ENCODE measurements at places on chromosomes 3 and 15. TPM values are rescaled to one million over a fixed set of nuclear protein-coding genes. Genes with fewer than 3 reads are reported as not detected.

The PPARG gene
- 0.49 TPM for polyA plus RNA-seq

The SLC22A13 gene
- polyA plus RNA-seq: not detected

The FGF12 gene
- polyA plus RNA-seq: 0.10 TPM

The KNG1 gene
- polyA plus RNA-seq: not detected

The CSTA gene
- polyA plus RNA-seq: 545 TPM

The TGM4 gene
- polyA plus RNA-seq: 0.83 TPM

The SOX2 gene
- 0.09 TPM for polyA plus RNA-seq

The LRTM1 gene
- not detected for polyA plus RNA-seq

- DNase-seq: no peak
Measured at GRCh38 chr15:63203451-63204090, 14.2 kb downstream of the RAB8B start.

DNA sequence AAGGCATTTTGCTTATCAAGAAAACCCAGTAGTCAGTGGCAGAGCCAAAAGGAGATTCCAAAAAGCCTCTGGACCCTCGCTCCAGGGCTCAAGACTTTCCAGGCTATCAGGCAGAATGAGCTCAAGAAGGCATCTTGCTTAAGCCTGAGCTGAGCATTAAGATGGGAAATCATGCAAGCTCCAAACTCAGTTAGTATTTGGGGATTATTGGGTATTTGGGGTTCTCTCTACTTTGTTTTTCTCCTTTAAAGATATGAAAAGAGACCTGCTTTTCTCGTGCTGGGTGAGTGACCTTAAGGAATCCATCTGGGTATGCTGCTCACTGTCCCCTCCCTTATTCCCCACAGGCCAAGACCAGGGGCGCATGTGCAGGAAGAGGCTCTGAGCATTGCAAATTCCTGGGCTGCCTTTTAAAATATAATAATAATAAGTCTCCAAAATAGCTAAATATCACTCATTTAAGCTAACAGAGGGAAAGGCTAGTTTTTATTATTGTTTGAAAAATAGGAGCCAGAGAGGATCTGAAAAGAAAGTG, 75.4 kb upstream of the HACD2 start:
- no peak for DNase-seq

GRCh38 chr3:189166321-189166720, 5.5 kb upstream of the TPRG1 start:
- no peak for DNase-seq

GRCh38 chr3:52838561-52839267, 3.9 kb upstream of the MUSTN1 start:
- no peak for DNase-seq

- DNase-seq: no peak
Measured at GRCh38 chr3:61347981-61348380, 96.7 kb upstream of the FHIT start.

GRCh38 chr15:63135281-63135680, 13.6 kb downstream of the LACTB start:
- no peak for DNase-seq

- DNase-seq: peak; percentile 45
Measured at GRCh38 chr3:99686955-99687612, 48.7 kb downstream of the COL8A1 start.

DNA sequence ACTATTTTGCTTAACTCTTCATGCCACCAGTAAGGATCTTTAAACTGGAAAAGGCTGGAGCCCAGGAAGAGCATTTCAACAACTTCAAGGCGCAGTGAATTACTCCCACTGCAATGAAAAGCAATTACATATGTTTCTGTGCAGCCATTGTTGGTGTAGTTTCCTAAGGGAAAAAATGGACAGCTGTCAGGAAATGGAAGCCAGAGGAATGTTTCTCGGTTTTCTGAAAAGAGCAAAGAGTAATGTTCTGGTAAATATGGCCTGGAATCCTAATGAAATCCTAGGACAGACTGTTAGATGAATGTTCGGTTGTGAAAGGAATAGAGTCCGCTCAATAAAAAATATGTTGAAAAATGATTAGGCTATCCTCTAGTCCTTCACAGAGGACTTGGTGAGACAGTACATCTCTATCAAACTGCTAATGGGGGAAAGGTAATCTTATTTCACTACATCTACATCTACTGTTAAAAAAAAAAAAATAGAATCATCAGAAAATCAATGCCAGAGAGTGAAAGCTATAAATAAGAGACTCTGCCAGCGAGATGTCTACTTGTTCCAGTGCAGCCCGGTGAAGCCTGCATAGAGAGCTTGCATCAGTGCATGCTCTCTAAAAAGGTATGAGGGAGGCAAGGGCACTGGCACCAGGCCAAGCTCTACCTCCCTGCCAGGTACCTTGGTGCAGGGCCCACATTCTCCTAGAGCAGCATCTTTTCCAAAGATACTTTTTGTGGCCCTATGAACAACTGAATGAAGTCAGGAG, 68.2 kb upstream of the TJP1 start:
- DNase-seq: no peak

GRCh38 chr3:136772709-136773108, 20.5 kb upstream of the STAG1 start:
- DNase-seq: peak; percentile 49

GRCh38 chr3:10683106-10683505, 132.9 kb upstream of the SLC6A11 start:
- no peak for DNase-seq

DNA sequence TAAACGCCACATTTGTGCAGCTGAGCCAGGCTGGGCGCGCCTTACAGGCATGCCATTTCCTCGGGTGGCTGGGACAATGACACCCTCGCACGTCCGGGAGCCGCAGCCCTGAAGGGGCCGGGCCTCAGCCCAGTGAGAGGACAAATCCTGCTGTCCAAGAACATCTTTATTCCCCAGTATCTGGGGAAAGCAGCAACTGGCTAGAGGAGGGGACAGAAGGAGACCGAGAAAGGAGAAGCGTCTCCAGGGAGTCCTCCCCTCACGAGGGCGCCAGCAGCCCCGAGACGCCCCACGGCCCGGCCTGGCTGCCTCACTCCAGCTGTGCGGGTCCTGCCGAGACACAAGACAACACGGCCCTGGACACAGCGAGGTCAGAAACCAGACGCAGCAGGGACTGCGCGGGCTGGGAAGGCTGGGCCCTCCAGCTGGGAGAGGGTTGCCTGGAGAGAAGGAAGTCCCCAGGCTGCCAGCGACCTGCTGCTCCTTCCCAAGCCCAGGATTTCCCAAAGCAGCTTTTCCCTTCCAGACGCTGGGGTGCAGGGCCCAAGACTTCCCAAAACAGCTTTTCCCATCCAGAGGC, 130.2 kb downstream of the CHSY1 start:
- DNase-seq: no peak

- DNase-seq: no peak
Measured at GRCh38 chr3:29949940-29950616, 656.3 kb upstream of the TGFBR2 start.

DNA sequence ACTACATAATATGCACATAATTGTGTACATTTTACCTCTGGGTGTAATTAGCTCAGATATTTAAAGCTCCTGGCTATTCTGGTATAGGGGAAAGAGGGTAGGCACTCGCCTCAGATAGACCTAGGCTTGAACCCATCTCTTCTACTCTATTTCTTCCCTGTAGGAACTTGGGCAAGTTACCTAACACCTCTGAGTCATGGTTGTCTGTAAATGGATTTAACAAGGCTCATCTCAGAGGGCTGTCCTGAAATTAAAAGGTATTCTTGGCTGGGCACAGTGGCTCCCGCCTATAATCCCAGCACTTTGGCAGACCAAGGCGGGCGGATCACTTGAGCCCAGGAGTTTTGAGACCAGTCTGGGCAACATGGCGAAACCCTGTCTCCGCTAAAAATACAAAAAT, 30.7 kb downstream of the NANOGP8 start:
- DNase-seq: no peak

GRCh38 chr3:25547103-25547502, 117.6 kb downstream of the TOP2B start:
- DNase-seq: peak; percentile 58

DNA sequence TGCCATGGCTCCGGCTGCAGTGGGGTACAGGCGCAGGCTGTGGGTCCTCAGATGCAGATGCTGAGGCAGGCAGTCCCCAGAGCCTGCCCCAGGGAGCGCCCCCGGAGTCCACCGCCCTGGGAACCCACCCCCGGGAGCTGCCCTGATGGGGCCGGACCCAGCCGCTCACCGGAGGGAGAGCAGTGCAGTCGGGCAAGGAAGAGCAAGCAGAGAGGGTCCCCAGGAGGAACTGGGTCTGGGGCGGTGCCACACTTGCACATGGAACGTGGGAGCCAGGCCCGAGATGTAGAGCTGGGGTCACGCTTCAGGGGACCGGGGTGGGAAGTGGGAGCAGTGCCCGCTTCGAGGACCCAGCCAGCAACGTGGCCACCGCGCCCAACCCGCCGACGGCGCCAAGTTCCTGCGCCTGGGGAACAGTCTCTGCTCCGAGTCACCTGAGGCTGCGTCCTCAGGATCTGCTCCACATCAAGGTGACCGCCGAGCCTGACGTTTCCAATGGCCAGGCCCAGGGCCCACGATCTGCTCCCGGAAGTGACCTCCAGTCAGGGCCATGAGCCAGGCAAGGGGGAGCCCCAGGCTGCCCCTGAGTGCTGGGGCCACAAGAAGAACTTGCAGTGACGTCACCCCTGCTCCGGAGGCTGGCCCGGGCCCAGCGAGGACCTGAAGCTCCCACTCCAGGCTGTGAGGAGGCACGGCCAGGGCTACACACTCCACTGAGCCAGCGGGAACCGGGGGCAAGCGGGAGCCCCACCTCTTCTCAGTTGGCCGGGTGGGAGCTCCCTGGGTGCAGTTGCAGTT, 27.0 kb upstream of the TFG start:
- no peak for DNase-seq

DNA sequence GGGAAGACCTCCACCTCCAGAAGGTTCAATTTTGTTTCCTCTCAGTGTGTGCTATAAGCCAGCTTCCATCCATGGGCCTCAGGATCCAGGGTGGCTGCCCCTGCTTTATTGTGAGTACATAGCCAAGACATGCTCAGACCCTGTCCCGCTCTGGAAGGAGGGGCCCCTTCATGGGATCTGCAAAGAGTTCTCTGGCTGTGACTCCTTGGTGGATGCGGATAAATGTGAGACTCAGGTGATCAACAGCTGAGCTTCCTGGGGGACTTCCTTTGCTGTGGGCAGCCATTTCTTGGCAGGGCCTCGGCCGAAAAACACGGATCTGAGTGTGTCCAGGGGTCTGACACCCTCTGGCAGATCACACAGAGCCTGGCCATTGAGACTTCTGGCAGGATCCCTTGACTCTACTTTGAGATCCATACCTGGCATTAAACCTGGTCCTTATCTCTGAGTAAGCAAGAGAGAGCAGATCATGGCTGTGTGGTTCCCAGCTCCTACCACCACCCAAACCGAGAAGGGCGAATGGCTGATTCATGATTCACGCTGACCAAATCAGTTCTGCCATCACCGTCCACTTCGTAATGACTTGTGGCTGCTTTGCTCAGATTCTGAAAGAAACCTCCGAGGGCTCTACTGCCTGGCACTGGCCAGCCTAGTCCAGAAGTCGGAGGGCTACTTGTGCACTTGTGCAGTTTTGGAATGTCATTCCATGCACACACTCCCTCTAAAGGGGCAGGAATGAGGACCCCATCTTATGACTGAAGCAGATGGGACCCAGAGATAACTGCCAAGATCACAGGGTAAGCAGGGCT, 68.1 kb downstream of the SENP2 start:
- DNase-seq: no peak

GRCh38 chr3:186643493-186643892, 3.3 kb downstream of the FETUB start:
- DNase-seq: peak; percentile 13

DNA sequence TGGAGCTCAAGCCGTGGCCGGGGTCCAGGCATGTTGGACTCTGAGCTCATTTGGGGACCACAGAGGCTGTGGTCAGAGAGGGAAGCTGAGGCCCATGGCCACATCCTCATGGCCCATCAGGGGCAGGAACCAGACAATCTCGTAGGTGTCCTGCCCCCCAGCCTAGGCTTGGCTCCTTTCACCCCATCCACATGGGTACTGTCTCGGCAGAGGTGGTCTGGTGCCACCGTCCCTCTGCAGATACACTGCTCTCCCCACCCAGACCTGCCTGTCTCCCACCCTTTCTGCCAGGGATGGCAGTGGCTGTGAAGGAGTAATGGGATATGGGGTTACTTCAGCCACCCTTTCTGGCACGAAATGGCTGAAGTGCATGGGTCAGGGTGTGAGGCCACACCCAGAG, 7.9 kb downstream of the PRSS50 start:
- no peak for DNase-seq

- no peak for DNase-seq
Measured at GRCh38 chr3:133209871-133210550, 171.8 kb downstream of the TMEM108 start.
